ENCODE measurements at places on chromosomes 7 and 10. TPM values are rescaled to one million over a fixed set of nuclear protein-coding genes. Genes with fewer than 3 reads are reported as not detected.

The BEND7 gene
- total RNA-seq = 36.4 TPM

The SLC13A1 gene
- total RNA-seq = not detected

The APBB1IP gene
- total RNA-seq = 4.2 TPM

The GLCCI1 gene
- 2.8 TPM for total RNA-seq

Measured in renal cortical epithelial cell (primary cell).